ENCODE measurements at places on chromosomes 3 and 15. TPM values are rescaled to one million over a fixed set of nuclear protein-coding genes. Genes with fewer than 3 reads are reported as not detected.

The CLDN16 gene
- 0.26 TPM for total RNA-seq

The CADPS gene
- total RNA-seq = 1.3 TPM

The CHDH gene
- under 0.01 TPM for total RNA-seq

The SQOR gene
- total RNA-seq = 310 TPM

The MST1R gene
- 20.4 TPM for total RNA-seq

The NTRK3 gene
- total RNA-seq = not detected

The CHAC1 gene
- total RNA-seq = 59.8 TPM

The DNAJB11 gene
- total RNA-seq = 94.5 TPM

Data from bronchial epithelial cell (primary cell).